GM12864 (cell line): ENCODE measurements at places on chromosomes 1 and 21.

- no peak for DNase-seq
Measured at GRCh38 chr1:214292322-214292721, 11.4 kb downstream of the SMYD2 start.

GRCh38 chr1:117657031-117657430, 51.2 kb downstream of the TENT5C start:
- no peak for DNase-seq

- no peak for DNase-seq
Measured at GRCh38 chr1:48540587-48540986, 68.6 kb upstream of the SPATA6 start.

DNA sequence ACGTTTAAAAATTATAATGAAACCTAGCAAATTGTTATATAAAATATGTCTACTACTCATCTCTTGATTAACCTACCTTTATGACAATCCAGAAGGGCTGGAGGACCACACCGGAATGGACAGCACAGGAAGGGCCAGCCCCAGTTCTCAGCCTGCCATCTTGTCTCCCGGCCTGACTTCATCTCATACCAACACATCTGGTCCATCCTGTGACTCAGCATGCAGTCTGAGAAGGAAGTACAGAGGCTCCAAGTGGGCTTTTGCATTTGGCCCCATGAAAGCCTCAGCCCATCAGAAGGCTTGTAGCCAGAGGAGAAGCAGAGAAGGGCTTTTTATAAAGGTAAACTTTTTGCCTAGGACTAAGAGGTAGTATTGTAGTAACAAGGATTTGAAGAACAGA, 436.6 kb downstream of the MRPL39 start:
- no peak for DNase-seq

GRCh38 chr1:195768936-195769335, 839.3 kb downstream of the KCNT2 start:
- no peak for DNase-seq

- no peak for DNase-seq
Measured at GRCh38 chr1:111497592-111497991, 5.8 kb downstream of the ADORA3 start.

DNA sequence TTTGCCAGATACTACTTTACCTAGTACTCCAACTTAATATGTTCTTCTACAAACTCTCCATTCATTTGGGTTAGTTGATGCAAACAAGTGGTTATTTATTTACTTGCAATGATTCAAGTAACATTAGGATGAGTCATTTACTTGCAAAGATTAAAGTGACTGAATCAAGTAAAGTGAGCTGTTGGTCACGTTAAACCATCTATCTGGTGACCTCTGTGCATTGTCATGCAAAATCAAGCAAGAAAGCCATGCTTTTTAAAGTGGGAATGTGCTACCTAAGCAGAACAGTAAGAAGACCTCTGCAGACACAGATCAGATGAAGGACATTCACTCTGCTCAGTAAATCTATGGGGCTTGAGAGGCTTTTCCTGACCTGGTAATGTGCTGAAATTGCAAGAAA, 254.7 kb downstream of the LRRIQ3 start:
- no peak for DNase-seq

- no peak for DNase-seq
Measured at GRCh38 chr1:232393010-232393409, 236.9 kb downstream of the SIPA1L2 start.

- no peak for DNase-seq
Measured at GRCh38 chr1:27102134-27102706, 52.7 kb downstream of the SLC9A1 start.
